ENCODE measurements at places on chromosomes 3 and 15.

DNA sequence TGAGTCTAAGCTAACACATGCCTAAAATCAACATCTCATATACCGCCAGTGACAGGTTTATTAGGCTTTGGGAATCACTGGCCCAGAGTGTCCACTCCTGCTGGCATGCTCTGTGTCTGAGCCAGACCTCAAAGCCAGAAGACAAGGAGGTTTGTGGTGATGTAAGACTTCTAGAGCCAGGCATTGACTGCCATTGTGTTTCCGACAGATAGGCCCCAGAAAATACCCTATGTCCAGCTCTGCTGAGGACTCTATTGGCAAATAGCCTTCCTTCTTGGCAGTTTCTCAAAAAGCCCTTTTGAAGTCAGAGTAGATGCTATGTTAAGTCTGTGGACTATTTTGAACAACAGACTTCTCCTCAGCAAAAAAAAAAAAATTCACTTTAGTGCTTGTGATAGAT lies 181.9 kb upstream of the UBE2E1 start:
- DNase-seq, result no peak

DNA sequence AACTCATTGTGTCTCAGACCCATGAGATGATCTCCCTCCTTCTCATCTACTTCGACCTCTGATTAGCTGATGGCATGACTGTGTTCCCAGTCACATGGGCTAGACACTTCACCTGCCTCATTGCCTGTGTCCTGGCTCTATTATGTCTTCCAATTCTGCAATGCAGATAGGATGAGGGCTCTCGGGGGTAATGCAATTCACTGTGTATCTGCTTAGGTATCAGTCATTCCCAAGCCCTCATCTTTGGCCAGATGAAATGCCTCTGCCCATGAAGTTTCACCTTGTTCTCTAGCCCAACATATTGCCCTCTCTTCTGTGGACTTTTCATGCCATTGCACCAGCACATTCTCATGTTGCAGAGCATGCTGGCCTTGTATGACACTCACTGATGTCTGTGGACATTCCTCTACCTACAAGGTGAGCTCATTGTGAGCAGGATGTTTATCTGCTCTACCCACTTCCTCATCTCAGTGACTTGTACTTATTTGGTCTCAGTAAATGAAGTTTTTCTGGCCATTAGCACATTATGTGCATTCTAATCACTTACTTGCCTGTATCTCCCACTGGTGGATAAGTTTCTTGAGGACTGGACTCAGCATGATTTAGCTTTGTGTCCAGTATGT lies 32.3 kb downstream of the MOBP start:
- DNase-seq, result no peak

GRCh38 chr3:166013073-166013679 lies 176.0 kb upstream of the BCHE start:
- DNase-seq, result no peak

DNA sequence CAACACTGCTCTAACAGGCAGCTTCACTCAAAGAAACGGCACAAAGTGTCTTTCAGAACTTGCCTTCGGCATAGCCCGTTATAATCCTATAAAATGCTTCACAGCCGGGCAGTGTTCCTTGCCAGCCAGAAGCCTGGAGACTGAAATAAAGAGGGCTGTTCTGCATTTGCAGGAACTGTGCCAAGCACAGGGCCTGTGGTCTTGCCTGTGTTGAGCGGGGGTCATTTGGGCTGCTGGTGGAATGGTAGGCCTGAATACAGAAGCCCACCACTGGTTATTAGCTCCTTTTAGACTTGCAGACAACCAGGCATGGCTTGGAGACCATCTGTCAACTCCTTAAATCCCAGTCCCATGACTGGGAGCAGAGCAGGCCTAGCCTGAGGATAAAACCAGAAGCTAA lies 4.7 kb upstream of the ARHGEF3 start:
- DNase-seq, result no peak

- no peak for DNase-seq
These were observed 36.7 kb upstream of the CP start for GRCh38 chr3:149258298-149258697.

DNA sequence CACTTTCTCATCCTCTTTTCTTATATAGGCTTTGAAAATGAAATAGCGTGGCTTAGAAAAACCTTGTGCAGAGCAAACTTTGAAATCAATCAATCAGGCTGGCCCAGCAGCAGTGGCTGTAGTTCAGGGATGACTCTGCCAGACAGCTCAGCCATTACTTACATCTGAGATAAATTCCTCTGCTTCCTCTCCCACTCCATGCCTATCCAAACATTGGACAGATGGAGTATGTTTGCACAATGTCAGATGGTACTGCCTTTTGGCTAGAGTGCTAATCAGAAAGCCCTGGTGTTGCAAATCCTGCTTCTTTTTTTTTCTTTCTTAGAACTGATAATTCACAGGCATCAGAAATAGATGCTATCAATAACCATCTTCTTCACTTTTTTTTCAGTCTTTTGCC lies 1065.1 kb downstream of the AGBL1 start:
- no peak for DNase-seq

DNA sequence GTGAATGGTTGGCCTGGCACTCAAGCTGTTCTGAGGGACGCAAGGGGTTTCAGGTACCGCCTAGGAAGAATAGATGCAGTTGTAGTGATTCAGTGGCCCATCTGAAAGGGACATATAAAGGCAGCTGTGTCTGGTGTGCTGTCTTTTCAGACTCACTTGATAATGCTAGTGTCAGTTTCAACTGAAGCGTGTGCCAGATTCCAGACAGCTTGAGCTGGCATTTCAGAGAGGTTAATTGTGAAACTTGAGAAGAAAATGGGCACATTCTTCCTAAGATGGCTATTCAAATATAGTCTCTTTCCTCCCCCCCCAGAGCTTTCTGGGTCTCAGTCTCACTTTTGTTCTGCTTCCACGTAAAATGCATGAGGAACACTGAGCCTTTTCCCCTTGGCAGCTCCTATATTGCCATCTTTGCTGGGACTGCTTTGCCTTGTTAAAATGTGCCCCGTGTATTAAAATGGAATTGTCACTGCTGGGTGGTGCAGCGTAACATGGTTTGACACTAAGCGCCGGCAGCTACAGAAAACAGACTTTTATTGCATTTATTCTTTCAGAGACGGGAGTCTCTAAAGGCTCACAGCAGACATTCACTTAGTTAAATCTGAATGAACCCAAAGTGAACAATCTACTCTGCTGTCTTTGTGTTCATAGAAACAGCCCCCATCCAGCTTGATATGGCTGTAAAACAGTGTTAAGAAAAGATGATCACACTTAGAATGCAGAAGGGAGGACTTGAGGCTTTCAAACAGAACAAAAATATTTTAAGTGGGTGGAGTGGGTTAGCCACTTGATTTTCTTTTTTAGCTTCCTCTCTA lies 478.7 kb downstream of the RBMS3 start:
- DNase-seq, result no peak

- no peak for DNase-seq
These were observed 374.9 kb upstream of the TGFBR2 start for GRCh38 chr3:30231277-30232141.

DNA sequence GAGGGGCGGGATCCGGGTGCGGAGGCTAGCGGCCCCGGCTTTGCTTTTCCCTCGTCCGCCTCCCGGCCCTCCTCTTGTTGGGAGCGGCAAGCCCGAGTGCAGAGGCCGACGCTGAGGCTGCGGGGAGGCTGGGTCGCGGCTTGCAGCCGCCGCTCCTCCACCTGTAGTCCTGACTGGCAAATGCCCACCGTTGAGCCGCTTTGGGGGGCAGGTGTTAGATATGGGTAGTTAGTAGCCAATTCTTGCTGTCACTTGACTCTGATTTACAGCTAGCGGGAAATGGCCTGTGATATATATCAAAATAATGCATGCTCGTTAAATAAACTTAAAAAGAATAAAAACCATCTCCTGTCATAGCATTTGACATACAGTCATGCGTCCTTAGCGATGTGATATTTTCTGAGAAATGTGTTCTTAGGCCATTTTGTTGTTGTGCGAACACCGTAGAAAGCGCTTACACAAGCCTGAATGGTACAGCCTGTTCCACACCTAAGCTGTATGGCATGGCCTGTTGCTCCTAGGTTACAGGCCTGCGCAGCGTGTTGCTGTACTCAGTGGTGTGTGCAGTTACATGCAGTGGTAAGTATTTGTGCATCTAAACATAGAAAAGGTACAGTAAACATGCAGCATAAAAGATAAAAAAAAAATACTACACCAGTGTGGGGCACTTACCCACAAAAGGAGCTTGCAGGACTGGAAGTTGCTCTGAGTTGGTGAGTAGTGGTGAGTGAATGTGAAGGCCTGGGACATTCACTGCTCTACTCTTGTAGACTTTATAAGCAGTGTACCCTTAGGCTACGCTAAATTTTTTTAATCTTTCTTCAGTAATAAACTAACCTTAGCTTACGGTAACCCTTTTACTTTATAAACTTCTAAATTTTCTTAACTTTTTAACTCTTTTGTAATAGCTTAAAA lies 873 bp downstream of the CAPN7 start:
- DNase-seq, result no peak

DNA sequence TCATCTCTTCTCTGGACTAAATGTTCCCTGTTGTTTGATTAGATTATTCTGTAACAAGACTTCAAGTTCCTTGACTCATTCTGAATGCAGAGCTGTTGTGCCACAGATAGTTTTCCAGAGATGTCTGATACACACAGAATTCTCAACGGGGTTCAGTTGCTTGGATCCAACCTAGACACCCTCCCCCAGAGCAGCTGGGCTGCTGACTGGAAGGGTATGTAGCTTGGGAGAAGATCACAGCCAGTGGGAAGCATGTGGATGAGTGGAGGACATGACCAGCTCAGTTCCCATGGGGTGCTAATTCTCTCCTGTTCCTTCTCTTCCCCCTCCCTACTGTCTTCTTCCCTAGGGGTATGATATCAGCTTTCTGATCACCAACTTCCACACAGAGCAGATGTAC lies 6.6 kb upstream of the TTLL3 start:
- DNase-seq, result no peak

GRCh38 chr3:14770591-14770990 lies 48.2 kb upstream of the FGD5 start:
- DNase-seq, result no peak

DNA sequence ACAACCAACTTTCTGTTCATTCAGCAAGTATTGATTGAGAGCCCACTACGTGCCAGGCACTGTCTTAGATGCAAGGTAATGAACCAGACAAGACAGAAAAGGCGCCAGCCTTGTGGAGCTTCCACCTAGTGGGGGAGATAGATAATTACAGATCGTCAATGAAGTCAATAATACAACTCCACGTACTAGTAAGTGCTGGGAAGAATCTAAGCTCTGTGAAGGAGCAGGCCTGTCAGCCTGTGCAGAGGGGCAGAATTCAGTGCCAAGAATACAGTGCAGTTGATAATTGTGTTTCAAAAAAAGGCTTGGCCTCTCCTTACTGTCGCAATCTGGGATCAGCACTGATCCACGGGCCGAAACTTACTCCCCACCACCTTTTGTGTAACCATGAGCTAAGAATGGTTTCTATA lies 186.3 kb downstream of the FEZF2 start:
- no peak for DNase-seq

DNA sequence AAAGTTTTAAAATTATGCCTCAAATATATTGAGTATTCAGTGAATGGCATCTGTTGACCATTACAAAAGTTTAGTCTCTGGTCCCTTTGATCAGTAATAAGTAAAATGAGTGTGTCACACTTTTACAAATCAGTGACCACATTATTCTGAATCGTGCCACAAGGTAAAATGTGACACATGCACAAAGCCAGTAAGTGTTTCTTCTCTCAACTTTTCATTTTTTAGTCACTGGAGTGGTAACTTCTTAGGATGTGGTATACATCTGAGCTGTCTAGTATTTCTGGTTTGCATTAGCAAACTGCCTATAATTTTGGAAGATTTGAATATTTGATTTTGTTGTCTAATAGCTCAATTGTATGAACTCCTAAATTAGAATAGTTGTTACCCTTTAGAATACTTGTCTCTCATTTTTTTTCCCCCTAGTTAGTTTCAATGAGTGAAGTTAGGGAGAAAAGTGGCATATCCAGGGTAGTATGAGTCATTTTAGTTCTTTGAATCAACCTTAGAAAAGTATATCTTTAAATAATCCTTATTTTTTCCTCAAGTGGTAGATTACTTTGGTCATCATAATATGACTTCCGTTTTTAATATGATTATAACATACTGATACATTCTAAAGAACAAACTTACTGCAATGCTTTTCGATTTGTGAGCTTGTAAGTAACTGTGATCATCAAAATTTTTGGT lies 18.1 kb downstream of the DNAJC13 start:
- no peak for DNase-seq

DNA sequence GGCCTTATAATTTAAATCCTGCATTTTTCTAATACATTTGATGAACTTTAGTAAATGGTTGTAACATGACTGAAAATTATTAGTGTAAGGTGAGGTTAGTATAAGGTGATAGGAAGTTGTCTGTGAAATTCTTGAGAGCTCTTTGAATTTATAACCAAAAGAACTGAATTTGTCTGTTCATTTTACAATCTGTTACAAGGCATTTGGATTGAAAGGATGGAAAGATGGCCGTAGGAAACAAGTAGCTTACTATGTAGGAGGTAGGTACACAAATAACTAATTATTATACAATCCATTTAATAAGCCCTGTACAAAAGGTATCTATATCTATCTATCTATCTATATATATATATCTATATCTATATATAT lies 6.6 kb downstream of the DIPK2A start:
- no peak for DNase-seq

DNA sequence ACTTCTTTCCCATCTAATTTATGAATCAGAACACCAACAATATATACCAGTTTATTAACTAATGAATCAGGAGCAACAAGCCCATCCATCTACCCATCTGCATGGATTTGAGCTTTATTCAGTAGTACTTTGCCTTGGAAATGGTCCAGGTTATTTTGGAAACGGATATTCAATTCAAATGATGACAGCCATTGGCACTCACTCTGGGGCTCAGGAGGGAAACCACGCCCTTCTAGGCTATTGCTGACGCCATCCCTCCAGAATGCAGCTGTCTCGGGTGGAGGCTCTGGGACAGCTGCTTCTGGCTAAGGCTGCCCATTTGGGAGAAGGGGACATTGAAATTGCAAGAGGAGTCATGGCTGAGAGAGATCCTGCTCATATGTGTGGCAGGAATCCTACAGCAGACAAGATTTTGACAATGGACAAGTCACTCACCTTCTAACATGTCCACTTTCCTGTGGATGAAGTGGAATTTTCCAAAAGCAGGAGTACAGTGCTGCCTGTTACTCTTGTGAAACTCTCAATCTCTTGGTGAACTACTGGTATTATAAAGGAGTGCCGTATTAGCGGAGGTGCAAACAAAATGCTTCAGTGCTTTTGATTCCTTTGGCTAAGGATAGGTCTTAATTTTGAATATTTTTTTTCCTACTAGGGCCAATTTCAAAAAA lies 29.3 kb upstream of the TRAK1 start:
- no peak for DNase-seq

- no peak for DNase-seq
These were observed 8.3 kb downstream of the SLC9A9 start for GRCh38 chr3:143839980-143840379.

- no peak for DNase-seq
These were observed 104.5 kb downstream of the ZMAT3 start for GRCh38 chr3:178967177-178967532.

GRCh38 chr15:73015493-73015892 lies 36.8 kb upstream of the NEO1 start:
- DNase-seq, result no peak
